ENCODE measurements at places on chromosomes 7 and 10.

DNA sequence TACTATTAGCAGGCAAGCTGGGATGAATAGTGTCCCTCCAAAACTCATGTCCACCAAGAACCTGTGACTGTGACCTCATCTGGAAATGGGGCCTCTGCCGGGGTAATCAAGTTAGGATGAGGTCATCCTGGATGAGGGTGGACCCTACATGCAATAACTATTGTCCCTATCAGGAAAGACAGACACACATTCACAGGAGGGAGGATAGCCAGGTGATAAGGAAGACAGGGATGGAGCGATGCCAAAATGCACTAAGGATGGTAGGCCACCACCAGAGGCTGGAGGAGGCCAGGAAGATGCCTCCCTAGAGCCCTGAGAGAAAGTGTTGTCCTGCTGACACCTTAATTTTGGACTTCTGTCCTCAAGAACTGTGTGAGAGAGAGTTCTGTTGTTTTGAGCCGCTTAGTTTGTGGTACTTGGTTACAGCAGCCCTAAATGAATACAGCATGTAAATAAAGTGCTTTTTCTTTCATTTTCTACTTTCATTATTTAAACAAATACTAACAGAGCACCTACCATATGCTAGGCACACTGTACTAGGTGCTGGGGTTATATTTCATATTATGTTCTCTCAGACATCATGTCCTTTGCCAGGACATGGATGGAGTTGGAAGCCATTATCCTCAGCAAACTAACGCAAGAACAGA is 111.9 kb downstream of the USP6NL start:
- DNase-seq = no peak

DNA sequence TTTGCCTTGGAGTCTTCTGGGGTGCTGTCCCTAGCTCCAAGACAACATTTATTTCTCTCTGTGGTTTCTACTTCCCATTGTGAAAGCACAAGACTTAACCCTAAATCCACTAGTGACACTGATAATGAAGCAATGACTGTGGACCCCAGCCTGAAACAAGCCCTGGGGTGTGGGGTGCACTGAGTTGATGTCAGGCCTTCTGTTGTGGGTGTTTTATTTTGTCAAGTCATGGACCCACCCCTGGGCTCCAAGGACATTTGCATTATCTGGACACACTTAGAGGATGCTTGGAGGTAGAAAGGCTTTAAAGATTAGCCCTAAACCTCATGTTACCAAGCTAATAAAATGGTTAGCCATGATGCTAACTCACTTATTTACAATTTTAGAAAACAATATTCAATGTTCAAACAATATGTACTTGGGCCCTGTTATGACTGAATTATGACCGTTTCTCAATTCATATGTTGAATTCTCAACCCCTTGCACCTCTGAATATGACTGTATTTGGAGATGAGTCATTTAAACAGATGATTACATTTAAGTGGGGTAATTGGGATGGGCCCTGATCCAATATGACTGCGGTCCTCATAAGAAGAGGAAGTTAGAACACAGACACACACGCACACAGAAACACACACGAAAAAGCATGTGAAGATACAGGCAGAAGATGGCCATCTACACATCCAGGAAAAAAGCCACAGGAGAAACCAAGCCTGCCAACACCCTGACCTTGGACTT is 137.2 kb upstream of the IGFBP3 start:
- DNase-seq = peak; percentile 8

- DNase-seq = no peak
Measured at GRCh38 chr10:11411926-11412545, 199.4 kb downstream of the USP6NL start.

DNA sequence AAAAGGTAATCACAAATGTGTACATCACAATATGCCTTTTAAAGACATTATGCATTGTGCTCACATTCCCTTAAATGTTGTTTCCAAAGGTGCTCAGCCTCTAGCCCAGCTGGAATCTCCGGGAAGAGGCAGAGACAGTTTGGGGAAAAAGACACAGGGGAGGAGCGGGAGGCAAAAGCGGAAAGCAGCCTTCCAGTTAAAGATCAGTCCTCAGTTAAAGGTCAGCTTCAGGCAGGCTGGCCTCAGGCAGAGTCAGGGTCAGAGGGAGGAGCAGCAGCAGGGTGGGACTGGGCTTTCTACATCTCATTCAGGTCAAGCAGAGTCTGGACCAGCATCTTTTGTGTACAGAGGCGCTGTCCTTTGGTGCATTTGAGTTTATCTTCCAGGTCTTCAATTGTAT is 18.6 kb downstream of the ST7 start:
- DNase-seq = no peak

DNA sequence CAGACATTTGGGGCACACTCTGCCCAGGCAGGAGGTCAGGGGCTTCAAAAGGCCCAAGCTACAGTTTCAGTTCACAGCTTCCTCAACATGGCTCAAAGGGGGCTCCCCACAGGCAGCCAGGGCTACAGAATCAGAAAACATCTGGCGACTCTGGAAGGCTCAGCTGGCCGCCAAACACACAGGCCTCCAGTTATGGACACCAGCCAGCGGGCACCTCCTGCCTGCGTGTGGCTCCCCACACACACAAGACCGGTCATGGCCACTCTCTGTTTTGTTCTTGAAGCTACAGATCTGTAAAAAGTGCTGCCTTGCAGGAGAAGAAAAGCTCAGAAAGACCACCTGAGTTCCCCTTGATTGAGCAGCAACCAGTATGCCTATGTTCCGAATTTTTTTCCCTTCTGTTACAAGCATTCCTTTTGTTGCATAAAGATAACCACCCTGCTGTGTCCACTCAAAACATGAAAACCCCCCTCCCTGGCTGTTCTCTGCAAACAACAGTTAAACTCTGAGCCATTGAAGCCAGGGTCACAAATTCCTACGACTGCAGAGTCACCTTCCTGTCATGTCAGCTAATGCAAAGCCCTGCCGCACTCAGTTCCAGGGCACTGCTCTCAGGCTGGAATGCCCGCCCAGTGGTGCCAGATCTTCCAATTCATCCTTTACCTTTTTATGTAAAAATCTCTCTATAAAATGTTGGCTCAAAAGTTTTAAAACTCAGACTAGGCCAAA is 33.6 kb downstream of the VSTM4 start:
- no peak for DNase-seq

DNA sequence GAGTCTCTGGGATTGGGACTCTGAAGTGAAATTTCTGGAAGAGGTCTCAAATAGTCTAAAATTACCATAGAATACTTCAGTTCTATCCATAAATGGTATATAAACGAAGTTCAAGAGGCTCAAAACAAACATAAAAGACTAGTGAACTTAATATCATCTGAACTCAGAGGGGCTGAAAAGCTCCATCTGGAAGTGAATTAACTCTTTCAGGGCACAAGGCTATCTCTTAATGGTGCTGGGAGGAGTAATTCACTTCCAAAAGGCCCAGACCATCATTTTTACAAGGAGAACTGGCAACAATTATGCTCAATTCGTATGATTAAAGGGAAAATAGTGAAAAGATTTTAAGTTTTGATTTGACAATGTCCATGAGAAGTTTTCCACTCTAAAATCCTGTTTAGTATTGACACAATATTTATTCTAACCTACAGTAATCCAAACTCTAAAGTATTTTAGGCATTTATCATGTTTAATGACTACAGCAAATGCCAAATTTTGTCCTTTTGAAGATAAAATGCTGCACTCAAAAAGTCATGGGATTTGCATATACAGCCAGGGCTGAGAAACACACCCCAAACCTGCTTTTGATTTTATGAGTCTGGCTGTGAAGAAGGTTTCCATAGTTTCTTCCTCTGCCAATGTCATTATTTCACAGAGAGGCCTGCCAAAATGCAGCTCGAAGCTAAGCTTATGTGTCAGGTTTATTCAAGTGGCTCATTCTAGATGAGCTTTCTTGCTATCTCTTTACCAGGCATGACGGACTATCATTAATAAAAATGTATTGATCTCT is 143.9 kb downstream of the HIBADH start:
- no peak for DNase-seq

DNA sequence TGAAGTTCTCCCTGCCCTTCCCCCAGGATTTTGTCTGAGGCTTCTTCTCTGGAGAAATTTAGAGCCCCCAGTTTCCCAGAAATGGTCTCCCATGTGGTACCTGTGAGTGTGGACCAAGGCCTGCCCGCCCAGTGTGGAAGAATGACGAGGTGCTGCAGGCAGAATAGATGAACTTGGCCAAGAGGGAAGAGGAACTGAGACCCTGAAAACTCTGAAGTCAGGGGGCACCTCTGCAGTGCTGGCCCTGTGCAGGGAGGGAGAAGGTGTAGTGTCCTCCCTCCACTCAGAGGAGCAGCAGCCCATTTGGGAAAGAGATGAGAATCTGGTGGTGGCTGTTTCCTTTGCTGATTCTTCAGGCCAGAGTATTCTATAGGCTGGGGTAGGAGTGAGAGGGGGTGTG is 115.2 kb upstream of the PCGF5 start:
- DNase-seq = no peak

DNA sequence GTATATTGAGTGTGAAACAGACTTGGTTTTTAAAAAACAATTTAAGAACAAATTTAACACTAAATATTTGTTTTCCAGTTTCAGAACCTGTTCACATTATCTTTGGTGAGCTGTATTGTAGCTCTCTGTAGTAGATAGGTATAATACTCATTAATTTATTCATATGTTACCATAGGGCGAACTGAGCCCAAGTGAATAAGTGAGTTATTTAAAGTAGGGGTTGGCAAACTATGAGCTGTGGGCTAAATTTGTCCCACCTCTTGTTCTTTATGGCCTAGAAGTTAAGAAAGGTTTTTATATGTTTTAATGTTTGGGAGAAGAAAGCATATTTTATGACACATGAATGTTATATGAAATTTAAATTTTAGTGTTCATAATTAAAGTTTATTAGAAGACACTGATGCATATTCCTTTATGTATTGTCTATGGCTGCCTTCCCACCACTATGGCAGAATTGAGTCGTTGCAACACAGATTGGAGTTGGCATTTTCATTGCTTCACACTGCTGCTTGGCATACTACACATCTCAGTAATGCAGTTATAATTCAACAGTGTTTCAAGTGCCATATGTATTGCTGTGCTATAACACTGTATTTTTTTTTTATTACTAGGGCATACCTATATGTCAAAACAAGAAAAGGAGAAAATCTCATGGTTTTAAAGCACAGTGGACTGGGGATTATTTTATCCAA is 146.5 kb downstream of the ADK start:
- DNase-seq = no peak

- no peak for DNase-seq
Measured at GRCh38 chr10:15084502-15084922, 4.1 kb downstream of the ACBD7 start.

- no peak for DNase-seq
Measured at GRCh38 chr7:50799873-50800272, 17.2 kb upstream of the GRB10 start.

GRCh38 chr7:107318523-107319160 is 149.8 kb downstream of the HBP1 start:
- DNase-seq = no peak

DNA sequence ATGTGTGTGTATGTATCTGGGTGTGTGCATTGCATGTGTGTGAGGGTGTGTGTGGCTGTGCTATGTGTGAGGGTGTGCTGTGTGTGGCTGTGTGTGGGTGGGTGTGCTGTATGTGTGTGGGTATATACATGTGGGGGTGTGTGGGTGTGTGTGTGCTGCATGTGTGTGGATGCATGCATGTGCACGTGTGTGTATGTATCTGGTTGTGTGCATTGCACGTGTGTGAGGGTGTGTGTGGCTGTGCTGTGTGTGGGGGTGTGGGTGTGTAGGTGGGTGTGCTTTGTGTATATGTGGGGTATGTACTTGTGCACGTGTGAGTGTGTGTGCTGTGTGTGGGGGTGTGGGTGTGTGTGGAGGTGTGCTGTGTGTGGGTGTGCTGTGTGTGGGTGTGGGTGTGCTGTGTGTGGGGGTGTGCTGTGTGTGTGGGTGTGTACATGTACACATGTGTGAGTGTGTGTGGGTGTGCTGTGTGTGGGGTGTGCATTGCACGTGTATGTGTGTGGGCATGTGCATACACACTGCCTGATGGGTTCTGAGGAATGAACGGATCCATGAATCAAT is 579.8 kb downstream of the PTPRN2 start:
- DNase-seq = no peak

DNA sequence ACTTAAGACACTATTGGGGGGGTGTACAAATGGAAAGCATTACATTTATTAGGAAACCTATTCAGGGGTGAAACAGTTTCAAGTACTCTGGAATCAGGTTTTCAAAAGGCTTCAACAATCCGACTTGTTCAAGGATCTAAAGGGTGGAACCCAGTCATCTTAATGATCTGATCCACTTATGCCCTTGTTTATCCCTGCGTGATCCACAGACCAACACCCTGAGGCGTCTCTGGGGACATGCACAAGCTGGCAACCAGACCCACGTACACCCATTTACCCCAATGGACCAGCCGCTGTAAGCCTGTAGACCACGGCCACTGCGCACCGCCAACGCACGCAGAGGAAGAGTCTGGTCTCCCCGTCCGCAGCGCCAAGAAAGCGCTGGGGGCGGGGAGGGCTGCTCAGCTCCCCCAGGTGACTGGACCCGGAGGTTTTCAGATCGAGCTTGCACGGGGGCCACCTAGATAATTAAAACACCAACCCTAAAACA is 13.4 kb downstream of the HNRNPF start:
- no peak for DNase-seq

DNA sequence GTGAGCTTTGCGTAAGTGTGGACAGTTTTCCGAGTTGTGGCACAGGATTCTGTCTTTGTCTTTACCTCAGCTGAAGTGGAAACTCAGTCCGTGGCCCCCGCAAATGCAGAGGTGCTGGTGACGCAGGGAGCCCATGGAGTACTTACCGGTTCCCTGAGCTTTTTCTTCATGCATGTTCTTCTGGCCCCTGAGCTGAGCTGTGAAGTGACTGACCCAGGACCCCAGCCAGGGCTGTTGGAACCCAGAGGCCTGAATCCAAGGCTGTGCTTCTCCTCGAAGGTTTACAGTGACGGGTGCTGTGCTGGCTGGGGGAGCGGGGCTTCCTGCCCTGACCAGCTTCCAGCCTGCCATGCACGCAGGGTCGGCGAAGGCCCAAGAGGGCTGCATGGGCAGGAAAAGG is 223.5 kb downstream of the GLRX3 start:
- DNase-seq = no peak

DNA sequence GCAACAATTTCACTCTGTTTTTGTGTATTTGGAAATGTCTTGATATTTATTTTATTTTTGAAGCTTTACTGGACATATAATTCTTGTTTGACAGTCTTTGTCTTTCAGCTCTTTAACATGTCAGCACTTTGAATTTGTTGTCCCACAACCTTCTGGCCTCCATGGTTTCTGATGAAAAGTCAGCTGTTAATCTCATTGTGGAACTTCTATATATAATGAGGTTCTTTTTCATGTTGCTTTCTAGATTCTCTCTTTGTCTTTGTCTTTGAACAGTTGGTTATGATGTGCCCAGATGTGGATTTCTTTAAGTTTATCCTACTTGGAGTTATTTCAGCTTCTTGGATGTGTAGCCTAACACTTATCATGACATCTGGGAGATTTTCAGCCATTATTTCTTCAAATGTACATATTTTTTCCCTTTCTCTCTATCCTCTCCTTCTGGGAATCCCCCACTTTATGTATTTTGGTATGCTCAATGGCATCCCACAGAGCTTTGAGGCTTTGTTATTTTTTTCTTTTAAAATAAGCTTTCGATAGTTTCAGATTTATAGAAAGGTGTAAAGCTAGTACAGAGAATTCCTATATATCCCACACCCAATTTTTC is 9.5 kb upstream of the LMTK2 start:
- DNase-seq = no peak
